Hematopoietic multipotent progenitor cell treated with erythropoietin and hydrocortisone succinate and interleukin-3 and kit ligand, for 17 days (in vitro differentiated cells): ENCODE measurements at places on chromosomes 12 and 14.
A peak's percentile ranks its signal among the peaks of the same experiment; 100 is the strongest.

DNA sequence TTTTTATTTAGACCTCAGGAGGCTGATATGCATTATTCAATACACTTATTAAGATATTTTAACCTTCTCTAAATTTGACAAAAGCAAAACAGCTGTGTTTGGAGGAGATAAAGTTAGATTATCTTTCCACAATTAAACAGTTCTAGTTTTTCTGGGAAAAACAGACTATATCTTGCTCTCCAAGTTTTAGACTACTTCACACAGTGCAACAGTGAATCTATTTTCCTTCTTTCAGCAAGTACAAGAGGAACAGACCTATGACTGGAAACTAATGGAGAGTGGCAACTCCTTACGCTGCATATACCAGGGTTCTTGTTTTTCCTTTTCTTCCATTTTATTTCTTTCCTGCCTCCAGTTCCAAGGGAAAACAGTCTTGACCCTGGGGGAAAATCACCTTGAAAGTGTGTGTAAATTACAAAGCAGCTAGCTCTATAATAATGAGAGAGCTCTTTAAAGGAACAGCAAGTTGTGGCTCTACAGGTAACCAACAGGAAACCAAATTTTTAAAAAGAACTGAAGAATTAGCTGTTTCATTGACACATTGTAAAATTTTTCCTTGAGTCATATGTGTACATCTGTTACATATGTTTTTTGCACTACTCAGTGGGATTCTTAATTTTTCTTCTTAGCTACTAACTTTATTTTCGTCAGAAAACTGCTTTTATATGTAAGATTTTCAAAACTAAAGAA lies 27.4 kb downstream of the DNM1L start:
- DNase-seq = no peak

DNA sequence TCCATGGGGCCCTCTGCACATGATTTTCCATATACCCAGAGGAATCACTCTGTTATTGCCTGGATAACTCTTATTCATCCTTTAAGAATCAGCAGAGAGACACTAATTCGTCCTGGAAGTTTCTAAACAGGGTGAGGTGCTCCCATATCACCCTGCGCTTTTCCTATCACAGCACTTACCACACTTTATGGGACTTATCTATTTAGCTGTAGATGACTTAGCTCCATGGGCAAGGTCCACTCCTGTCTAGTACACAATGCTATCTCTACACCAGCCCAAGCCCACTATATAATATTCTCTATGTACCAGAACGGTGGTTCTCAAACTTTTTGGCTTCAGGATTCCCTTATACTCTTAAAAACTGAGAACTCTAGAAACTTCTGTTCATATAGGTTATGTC lies 111.7 kb downstream of the EFCAB11 start:
- no peak for DNase-seq

DNA sequence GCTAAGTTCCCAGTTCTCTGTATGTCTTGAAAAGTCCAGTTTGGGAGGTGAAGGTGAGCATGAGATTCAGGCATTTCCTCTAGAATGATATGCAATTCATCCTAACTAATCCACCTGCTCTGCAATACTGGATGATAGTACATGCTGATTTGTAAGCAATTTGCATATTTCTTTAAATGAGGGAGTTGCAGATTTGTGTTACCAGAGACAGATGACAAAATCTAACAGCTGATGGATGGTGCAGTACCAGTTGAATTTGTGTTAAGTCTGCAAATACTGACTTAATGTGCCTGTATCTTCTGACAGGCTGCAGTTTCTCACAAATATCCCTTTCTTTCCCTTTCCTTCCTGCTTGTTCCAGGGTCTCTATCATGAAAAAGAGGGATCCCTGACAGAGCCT lies 76.4 kb upstream of the MBIP start:
- no peak for DNase-seq

DNA sequence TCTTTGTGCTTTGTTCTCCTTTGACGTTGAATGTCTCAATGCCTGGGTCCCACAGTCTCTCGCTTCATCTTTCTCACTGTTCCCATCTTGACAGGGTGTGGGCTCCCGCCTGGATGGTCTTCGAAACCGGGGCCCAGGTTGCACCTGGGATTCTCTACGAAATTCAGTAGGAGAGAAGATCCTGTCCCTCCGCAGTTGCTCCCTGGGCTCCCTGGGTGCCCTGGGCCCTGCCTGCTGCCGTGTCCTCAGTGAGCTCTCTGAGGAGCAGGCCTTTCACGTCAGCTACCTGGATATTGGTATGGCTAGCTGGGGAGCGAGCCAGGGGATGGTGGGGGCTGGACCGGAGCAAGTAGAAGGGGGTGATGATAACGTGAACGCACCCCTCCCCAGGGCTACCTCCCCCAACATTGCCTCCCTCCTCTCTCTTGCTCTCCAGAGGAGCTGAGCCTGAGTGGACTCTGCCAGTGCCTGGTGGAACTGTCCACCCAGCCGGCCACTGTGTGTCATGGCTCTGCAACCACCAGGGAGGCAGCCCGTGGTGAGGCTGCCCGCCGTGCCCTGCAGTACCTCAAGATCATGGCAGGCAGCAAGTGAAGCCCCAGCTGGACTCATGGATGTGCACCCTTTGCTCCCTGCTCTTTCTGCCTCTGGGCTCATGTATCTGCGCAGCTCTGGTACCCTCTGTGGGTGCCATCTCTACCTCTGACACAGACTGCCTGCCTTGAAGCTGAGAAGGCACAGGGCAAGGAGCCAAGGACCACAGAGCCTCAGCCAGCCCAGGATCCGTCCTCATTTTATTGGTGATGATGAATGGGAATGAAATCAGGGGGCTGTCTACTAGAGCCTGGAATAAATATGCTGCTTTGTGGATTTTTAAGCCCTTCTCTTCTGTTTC lies 1.5 kb downstream of the NPFF start:
- DNase-seq = no peak

GRCh38 chr12:104668274-104668718 lies 211.5 kb downstream of the CHST11 start:
- DNase-seq = no peak

DNA sequence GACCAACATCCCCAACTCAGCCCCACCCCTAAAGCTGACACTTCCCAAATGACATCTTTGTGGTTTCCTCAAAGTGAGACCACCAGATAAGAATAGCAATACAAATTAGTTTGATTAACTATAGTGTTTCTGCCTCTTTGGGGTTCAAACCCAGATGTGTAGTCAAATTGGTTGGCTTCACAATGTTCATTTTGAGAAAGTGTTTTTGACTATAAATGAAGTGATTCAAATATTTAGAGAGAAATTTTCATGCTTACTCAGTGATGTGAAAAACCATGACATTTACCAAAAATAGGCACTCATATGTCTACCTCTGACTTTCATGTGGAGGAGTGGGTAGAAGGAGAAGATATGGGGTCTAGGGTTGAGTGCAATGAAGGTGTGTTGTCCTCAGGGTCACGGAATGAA lies 218.4 kb downstream of the BCAT1 start:
- no peak for DNase-seq

- no peak for DNase-seq
Measured at GRCh38 chr12:129750421-129750820, 153.4 kb downstream of the TMEM132D start.

GRCh38 chr14:96038920-96039632 lies at the start of gene C14orf132:
C14orf132 (plus strand) TSS chr14:96039362; CDS start chr14:96039501, 139 bp downstream.
- DNase-seq = no peak

GRCh38 chr12:53217051-53217930 lies 10.2 kb upstream of the ITGB7 start:
- peak; percentile 26 for DNase-seq

- DNase-seq = no peak
Measured at GRCh38 chr12:119594772-119595445, 1.3 kb downstream of the TMEM233 start.

DNA sequence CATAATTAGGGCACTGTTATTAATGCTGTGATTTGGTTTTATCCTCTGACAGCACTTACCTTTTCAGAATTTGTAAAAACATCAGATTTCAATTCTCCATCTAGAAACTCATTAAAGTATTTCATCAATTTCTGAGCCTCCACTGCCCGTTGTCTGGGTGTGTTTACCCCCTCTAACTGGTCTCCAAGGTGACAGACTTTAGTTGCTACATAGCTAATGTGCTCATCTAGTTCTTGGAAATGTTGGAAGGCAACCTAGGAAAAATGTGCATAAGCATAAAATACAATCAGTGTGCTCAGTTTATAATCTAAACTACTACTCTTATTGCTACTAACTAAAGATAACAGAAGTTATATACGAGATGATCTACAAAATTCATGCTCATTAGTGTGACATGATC lies 24.6 kb downstream of the EXOC5 start:
- DNase-seq = no peak

DNA sequence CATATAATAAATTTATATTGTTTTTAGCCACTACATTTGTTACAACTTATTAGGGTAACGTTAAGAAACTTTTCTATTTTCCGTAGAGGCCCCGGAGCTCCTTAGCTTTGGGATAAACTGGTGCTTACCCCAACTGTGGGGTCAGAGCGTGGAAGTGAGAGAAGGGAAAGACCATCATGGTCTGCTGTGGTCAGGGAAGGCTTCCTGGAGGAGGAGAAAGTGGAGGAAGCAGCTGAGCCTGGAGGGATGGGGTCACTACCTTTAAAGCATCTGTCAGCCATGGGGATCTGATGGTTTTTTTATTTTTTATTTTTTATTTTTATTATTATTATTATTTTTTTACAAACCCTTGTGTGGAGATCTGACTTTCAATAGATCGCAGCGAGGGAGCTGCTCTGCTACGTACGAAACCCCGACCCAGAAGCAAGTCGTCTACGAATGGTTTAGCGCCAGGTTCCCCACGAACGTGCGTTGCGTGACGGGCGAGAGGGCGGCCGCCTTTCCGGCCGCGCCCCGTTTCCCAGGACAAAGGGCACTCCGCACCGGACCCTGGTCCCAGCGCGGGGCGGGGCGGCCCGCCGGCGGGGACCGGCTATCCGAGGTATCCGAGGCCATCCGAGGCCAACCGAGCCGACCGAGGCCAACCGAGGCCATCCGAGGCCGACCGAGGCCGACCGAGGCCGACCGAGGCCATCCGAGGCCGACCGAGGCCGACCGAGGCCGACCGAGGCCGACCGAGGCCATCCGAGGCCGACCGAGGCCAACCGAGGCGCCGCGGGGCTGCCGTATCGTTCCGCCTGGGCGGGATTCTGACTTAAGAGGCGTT lies 1101.2 kb upstream of the TMEM132C start:
- DNase-seq = peak; percentile 7

GRCh38 chr14:50734950-50735695 lies 67.0 kb upstream of the SAV1 start:
- no peak for DNase-seq

GRCh38 chr12:131415781-131416180 lies 295.1 kb upstream of the SFSWAP start:
- DNase-seq = peak; percentile 19

GRCh38 chr14:31879661-31880348 lies 197.3 kb upstream of the ARHGAP5 start:
- DNase-seq = no peak

DNA sequence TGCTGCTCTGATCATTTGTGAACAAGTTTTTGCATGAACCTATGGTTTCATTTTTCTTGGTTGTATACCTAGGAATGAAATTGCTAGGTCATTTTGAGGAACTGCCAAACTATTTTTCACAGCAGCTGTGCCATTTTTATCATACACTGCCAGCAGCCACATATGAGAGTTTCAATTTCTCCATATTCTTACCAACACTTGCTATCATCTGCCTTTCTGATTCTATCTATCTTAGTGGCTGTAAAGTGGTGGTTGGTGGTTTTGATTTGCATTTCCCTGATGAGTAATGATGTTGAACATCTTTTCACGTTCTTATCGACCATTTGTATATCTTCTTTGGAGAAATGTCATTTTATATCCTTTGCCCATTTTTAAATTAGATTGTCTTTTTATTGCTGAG lies 146.1 kb downstream of the C12orf75 start:
- DNase-seq = no peak

DNA sequence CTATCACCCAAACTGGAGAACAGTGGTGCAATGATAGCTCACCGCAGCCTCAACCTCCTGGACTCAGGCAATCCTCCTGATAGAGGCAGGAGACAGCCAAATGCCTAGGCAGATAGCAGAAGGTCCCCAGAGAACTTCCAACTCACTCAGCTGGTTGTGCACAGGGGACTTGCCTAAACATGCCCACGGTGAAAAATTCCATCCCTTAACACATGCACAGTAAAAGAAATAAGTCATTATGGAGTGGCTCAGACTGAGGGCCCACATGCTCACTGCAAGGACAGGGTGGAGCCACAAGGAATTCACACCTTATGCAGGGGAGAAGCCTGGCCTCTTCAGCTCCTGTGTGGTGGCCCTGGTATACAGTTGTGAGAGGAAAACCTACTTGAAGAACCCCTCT lies 525.8 kb upstream of the ATP2B1 start:
- DNase-seq = no peak

GRCh38 chr14:67199016-67199415 lies 9.8 kb downstream of the GARIN2 start:
- DNase-seq = no peak

- peak; percentile 93 for DNase-seq
Measured at GRCh38 chr12:113184900-113185179, 438 bp downstream of the DDX54 start.

- peak; percentile 88 for DNase-seq
Measured at GRCh38 chr12:7219599-7220243, 30.2 kb downstream of the PEX5 start.

- no peak for DNase-seq
Measured at GRCh38 chr14:103366741-103367140, 18.5 kb upstream of the MARK3 start.

- DNase-seq = no peak
Measured at GRCh38 chr12:105769486-105769885, 369.3 kb downstream of the NUAK1 start.

GRCh38 chr12:18926188-18926587 lies 188.3 kb downstream of the CAPZA3 start:
- no peak for DNase-seq

DNA sequence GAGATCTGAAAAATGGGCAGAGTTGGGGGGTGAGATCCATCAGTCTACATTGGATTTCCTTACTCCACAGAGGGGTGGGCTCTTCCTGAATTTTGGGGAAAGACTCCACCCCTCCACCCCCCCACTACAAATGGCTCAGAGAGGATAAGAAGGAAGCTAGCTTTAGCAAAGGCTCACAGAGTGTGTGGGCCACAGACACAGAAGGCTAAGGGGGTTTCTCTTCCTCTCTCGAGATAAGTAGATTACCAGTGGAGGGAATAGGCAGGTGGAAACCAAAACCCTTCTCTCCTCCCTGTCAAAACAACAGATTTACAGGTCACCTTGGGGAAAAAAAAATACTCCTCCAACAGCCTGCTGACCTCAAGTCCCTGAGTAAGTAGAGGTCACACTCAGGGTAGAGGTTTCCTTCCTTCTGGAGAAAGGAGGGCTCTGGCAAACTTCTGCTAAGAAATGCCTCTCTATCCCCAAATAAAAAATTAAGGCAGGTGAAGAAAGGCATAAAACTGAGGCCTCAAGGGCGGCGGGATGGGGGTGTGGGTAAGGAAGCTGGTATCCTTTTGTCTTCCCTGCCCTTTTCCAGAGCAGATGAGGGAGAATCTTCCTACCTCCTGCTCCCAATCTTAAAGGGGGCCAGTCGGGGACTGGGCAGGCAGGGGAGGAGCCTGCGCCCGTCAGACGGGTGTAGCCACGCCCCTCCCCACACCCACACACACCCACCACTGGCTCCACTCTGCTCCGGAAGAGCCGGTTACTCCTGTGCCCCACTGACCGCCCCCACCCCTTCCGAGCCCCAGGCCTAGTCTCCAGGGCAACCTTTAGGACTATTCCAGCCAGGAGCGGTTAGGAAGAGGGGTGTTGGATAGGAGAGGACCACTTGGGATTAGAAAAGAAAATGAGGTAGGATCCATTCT lies 1.9 kb upstream of the BAZ2A start:
- DNase-seq = peak; percentile 84
